ENCODE measurements at places on chromosomes 2 and 18.

- DNase-seq, result no peak
These were observed 362.8 kb upstream of the SLC14A2 start for GRCh38 chr18:45252474-45252873.

GRCh38 chr2:171307560-171307959 lies 126.2 kb downstream of the METTL8 start:
- DNase-seq, result no peak

GRCh38 chr18:74186661-74187060 lies 38.3 kb downstream of the TIMM21 start:
- DNase-seq, result no peak

DNA sequence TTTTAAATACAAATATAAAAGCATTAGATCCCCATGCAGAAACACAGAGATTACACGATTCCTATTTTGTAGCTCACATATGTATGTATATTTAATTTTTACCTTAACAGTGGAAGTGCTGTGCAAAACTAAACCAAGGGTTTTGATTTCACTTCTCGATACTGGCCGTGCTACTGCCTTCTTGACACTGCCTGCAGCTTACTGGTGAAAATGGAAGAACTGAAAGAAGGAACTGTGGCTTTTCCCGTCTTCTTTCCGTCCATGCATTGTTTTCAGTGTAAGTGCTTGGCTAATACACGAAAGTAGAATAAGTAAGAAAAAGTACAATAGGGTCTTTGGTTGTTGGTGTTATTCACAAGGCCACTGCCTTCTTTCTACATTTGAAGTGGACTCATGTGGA lies 129.5 kb downstream of the NDUFA10 start:
- no peak for DNase-seq

DNA sequence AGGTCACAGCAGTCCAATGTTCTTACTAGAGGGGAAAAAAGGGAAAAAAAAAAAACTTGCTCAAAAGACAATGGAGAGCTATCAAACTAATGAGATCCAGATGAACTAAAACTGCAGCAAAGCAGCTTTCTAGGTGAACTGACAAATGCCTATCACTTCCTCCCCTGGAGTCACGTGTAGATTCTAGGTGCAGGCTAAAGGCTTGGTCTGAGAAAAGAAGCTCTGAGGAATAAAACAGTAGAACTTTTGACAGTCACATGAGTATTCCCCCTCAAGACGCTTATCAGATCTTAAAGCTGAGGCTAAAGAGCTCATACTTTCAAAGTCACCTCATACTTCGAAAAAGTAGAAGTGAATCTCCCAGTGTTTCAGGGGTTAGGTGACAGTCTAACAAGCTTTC lies 42.3 kb downstream of the SMAD2 start:
- DNase-seq, result no peak

GRCh38 chr2:85302121-85302520 lies 25.7 kb downstream of the TGOLN2 start:
- no peak for DNase-seq

GRCh38 chr2:113116100-113116958 lies 11.1 kb upstream of the IL1RN start:
- DNase-seq, result no peak

- no peak for DNase-seq
These were observed 1383.3 kb upstream of the CDH2 start for GRCh38 chr18:29560270-29560669.

DNA sequence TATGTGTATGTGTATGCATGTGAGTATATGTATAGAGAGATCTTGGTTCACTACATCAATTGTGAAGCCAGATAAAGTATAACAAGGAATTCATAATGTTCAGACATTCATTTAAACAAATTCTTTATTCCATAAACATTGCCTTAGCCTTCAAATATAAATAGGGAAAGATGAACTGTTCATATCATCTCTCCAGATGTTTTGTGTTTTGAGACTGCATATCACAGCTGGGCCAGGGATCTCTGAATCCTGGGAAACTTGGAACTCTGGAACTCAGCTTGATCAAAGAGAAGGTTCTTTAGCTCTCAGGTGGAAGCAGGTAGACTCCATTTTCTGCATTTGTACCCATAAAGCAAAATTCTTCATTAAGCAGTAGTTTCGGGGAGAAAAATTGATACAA lies 272.6 kb upstream of the ETAA1 start:
- no peak for DNase-seq

- no peak for DNase-seq
These were observed 16.5 kb upstream of the CNDP2 start for GRCh38 chr18:74479486-74480148.

DNA sequence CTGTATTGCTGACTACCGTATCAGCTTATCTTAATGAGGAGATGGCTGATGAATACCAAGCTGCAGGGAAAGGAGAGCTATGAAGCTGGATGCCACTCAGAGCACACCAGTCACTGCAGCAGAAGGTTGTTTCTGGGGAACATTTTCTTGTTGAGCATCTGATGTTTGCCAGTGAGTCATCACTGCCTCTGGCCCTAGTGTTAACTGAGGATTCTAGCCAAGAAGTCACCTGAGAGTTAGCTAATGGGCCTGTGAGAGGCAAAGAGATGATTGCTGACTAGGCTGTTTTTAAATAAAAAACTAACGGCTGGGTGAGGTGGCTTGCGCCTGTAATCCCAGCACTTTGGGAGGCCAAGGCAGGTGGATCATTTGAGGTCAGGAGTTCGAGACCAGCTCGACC lies 37.9 kb downstream of the CCDC150 start:
- no peak for DNase-seq

DNA sequence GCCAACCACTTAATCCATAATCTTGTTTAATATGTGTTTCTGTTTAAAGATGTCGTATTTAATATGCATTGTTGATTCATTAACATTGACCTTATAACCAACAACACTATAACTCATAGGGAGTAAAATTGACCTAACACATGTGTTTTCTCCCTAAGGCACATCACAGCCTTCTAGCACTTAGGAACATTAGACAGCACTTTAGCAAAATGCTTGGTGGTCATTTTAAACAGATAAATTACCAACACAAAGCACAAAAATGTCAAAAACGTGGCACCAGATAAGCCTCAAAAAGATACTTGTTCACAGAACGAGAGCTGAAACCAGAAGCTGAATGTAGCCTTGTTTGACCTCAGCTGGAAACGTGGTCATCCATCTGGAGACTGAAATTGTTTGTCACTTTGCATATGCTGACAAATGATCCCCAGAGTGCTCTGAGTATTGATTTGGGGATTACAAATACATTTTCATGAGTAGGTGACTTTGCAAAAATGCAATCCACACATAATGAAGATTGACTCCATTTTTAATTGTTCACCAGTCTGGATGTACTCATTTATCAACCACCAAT lies 139.2 kb downstream of the CCDC102B start:
- DNase-seq, result no peak

DNA sequence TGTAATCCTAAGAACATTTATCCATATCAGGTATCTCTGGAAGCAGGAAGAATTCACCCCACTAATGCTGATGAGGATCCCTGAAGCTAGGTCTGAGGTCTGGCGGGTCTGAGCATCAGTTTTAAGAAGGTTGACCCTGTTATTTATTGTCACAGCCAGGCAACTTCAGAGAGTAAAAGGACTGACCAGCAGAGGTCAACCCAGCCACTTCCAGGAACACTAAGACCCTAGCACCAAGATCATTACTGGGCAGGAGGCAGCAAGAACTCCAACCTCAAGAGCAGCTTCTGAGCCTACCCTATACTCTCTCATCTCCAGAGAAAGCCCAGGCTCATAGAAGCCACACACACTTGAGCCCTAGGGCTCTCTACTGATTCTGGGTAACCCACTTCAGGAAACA lies 901.4 kb downstream of the DCDC2C start:
- no peak for DNase-seq

DNA sequence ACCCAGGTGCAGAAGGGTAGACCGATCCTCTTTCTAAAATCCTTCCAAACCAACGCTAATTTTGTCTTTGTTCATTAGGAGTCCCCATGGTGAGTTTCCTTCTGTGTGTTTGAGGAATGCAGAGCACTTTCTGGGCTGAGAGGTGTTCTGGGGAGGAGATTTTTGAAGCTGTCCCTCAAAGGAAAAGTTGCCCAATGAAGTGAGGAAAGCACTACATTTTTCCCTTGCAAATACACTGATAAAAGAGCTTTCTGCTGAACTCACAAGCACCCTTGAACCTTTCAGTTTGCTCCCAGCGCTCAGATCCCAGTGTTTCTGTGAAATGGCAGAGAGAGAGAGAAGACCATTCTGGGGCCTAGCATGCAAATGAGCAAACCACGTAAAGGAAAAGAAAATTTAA lies 299.6 kb upstream of the FANCL start:
- no peak for DNase-seq

DNA sequence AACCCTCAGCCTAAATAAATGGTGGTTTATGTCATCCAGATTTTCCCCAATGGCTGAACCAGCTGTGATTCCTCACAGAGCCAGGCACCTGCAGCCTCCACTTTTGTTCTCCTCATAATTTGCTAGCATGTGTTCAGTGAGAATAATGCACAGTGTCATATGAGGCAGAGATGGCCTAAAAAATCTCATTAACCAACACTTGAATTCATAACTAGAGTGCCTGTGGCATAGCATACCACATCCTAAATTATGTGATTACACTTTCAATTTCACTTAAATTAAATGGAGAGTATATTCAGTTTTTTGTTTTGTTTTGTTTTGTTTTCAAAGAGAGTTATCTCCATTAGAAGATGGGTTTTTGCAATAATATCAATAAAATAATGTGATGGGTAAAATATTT lies 488.0 kb downstream of the CBLN2 start:
- DNase-seq, result no peak

DNA sequence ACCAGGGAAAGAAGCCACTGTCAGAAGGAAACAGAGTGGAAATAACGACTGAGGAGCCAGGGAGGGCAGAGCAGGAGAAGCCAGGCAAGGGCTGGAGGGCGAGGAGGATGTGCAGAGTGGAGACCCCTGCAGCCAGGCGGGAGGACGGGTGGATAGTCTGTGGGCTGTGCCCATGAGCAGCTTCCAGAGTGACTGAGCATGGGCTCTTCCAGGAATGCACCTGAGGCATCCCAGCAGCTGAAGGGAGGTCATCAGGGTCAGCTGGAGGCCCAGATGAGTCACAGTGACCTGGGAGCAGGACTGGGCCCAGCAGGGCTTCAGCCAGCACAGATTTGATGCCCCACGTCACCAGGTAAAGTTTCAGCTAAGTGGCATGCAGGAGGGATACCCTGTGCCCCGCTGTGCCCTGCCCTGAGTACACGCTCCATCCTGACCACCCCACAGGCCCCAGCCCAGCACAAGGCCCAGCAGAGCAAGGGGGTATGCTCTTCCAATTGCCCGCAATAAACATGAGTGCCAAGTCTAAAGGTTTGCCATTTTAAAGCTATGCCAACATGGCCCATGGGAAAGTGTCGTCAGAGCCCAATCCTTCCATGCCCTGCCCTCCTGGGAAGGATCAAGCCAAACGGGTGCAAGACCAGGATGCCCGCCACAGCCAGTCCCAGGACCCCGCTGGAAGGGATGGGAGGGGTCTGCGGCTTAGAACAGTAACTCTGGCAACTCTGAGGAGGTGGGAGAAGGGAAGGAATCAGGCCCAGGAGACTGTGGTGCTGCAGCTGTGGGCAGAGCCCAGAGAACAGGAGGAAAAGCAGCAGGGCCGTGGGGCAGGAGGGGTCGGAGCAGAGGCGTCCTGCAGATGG lies 85.7 kb downstream of the SEPTIN10 start:
- no peak for DNase-seq

DNA sequence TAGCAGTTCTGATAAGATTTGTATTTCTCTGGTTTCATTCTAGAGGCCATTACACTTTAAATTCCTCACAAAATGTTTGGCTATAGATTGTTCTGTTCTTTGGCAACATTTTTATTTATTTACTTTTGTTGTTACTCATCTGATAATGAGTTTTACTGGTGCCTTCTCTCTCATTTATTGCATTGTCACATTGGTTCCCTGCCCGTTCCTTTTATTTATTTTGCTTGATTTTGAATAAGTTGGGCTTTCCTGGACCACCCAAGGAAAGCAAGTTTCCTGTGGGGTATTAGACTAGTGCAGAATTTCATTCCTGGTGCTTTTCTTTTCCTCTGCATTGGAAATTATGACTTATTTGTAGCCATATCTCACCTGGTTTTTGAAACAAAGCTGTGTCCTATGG lies 232.0 kb downstream of the SOCS6 start:
- DNase-seq, result no peak

All from GM12864 (cell line).